Ovary (tissue), 10 donors: ENCODE measurements at places on chromosomes 4 and X. TPM values are rescaled to one million over a fixed set of nuclear protein-coding genes. Genes with fewer than 3 reads are reported as not detected.

- DNase-seq, result no peak
Measured at GRCh38 chr4:75745161-75745560, 20.8 kb downstream of the USO1 start.

DNA sequence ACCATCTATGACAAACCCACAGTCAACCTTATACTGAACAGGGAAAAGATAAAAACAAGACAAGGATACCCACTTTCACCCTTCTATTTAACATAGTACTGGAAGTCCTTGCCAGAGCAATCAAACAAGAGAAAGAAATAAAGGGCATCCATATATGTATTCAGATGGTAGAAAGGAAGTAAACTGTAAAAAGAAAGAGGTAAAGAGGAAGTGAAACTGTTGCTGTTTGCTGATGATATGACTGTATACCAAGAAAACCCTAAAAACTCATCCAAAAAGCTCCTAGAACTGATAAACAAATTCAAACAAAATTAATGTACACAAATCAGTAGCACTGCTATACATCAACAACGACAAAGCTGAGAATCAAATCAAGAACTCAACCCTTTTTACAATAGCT is 538.7 kb upstream of the PABPC4L start:
- DNase-seq, result no peak

The UGT2B17 gene
- total RNA-seq, result 0.24 TPM

The SMIM43 gene
- total RNA-seq, result 0.23 TPM

The BEX2 gene
- total RNA-seq, result 44.1 TPM

DNA sequence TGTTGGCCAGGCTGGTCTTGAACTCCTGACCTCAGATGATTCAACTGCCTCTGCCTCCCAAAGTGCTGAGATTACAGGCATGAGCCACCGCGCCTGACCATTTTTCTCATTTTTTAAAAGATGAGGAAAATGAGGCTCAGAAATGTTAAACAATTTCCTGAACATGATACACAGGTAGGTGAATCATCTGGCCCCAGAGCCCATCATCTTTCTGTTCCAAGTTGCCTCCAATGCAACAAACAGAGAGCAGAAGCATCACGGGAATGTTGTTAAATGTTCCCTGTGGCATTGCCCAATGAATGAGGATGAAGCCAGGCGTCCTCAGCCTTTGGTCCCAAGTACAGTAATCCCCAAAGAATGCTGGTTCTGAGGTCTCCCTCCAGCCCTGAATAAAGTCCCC is 31.3 kb upstream of the ANXA5 start:
- DNase-seq, result no peak

DNA sequence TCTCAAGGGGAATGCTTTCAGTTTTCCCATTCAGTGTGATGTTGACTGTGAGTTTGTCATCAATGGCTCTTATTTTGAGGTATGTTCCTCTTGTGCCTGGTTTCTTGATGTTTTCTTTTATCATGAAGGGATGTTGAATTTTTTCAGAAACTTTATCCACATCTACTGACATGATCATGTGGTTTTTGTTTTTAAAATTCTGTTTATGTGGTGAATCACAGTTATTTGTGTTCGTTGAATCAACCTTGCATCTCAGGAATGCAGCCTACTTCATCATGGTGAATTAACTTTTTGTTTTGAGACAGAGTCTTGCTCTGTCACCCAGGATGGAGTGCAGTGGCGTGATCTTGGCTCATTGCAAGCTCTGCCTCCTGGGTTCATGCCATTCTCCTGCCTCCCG is 263.1 kb upstream of the KLF3 start:
- DNase-seq, result no peak

The TMEM175 gene
- 19.7 TPM for total RNA-seq

GRCh38 chr4:129014566-129015509 is 78.5 kb downstream of the SCLT1 start:
- no peak for DNase-seq

The RHOH gene
- 0.56 TPM for total RNA-seq

DNA sequence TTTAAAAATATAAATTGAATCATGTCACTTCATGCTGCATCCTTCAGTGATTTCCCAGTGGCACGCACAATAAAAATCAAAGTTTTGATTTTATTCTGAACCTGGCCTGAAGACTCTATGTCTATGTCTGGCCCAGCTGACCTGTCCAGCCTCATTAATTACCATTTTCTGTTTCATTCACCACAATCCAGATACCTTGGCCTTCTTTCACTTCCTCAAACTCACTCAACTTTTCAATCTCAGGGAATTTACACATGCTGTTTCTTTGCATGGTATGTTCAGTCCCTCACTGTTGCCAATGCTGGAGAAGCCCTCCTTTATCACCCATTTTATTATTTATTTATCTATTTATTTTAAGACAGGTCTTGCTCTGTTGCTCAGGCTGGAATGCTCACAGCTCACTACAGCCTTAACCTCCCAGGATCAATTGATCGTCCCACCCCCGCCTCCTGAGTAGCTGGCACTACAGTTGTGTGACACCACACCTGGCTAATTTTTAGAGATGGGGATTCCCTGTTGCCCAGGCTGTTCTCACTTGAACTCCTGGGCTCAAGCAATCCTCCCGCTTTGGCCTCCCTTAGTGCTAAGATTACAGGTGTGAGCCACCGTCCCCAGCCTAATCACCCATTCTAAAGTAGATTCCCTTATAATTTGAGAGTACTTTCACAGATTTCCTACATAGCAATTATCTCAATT is 43.1 kb downstream of the ZGRF1 start:
- DNase-seq, result no peak

The TLR10 gene
- total RNA-seq, result 0.30 TPM

- DNase-seq, result no peak
Measured at GRCh38 chr4:149910177-149910576, 94.5 kb upstream of the IQCM start.

- no peak for DNase-seq
Measured at GRCh38 chrX:4710618-4711433, 997.4 kb upstream of the PRKX start.

- no peak for DNase-seq
Measured at GRCh38 chr4:173177232-173177631, 8.6 kb downstream of the GALNT7 start.

The SHROOM4 gene
- total RNA-seq, result 3.1 TPM

- no peak for DNase-seq
Measured at GRCh38 chr4:185885075-185885474, 73.1 kb upstream of the SORBS2 start.

DNA sequence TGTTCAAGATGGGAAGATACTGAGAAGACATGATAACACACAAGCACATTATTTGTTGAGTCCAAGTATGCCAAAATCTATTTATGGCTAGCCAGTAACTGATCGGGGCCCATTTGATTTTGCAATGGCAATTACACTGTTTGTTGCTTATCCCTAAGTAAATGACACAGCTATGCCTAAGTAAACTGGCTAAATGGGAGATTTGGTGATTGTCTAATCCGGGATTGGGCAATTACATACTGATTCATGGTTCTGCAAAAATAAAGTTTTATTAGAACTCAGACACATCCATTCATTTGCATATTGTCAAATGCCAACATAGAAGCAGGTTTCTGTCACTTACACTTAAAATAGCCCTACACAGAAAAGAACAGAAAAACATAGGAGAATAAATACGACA is 140.2 kb upstream of the TBL1X start:
- DNase-seq, result no peak

DNA sequence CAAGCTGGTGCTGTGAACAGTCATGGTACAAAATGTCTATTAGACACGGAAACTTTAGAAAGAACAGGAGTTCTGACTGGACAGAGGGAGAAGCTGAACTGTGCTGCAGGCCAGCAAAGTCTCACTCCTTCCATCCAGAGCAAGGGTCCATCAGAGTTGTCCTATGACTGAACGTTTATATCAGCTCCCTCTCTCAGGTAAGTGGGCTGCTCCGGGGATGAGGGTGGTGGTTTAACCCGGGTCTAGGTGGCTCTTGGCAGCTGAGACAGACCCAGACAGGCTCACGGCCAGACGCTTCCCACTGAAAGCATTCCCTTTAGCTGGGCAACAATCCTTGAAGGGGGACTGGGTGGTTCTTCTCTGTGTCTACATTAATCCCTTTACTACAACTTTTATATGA is 385.0 kb upstream of the SMIM31 start:
- no peak for DNase-seq

DNA sequence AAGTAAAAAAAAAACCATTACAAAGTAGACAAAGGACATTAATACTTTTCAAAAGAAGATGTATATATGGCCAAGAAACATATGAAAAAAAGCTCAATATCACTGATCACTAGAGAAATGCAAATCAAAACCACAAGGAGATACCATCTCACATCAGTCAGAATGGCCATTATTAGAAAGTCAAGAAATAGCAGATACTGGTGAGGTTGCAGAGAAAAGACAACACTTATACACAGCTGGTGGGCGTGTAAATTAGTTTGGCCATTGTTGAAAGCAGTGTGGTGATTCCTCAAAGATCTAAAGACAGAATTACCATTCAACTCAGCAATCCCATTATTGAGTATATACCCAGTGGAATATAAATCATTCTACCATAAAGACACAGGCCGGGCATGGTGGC is 39.3 kb downstream of the TASL start:
- no peak for DNase-seq

GRCh38 chrX:17397074-17397473 is 22.1 kb downstream of the NHS start:
- no peak for DNase-seq

- DNase-seq, result no peak
Measured at GRCh38 chrX:132940727-132941327, 17.6 kb downstream of the HS6ST2 start.

The SH2D1A gene
- total RNA-seq, result not detected

The MAGEA11 gene
- not detected for total RNA-seq

DNA sequence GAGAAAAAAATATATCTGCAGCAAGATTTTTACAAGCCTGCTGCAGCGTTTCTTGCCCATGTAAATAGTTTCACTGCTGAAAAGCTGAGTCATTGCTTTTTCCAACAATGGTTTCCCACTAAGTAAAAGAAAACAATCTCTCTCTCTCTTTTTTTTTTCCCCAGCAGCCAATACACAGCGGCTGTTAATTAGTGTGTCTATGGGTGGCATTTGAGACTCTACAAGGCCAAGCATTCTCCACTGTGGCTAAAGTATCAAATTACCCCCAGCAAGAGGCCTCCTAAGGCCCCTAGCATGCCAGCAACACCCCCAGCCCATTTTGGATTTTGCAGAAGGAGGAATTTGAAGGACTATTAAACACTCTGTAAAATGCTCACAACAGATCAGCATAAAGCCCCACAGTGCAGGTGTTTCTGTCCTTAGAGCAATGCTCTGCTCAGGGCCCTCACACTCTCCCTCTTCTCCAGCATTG is 837.4 kb downstream of the TRIML1 start:
- no peak for DNase-seq

DNA sequence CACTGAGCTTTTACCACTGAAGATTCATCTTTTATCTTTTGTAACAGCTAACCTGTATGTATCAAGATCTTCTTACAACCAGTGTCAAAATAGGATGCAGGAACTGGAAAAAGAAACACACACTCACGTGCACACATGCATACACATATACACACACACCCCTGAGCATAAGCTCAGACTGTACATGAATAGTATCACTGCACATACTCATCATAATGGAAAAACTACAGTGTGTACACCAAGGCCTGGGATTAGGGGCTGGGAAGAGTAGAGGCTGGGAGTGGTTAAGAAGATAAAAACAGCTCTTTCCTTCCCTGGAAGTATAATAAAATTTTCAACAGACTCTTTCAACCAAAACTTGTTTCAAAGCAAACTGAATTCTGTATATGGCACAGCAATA is 73.4 kb downstream of the RELL1 start:
- no peak for DNase-seq

The ATP8A1 gene
- total RNA-seq, result 73.2 TPM

GRCh38 chr4:56540826-56541225 is 35.2 kb downstream of the ARL9 start:
- DNase-seq, result no peak

The PCDH10 gene
- total RNA-seq, result 6.4 TPM

The SUPT20HL2 gene
- not detected for total RNA-seq

The EMCN gene
- 8.5 TPM for total RNA-seq

The FHDC1 gene
- 0.36 TPM for total RNA-seq

DNA sequence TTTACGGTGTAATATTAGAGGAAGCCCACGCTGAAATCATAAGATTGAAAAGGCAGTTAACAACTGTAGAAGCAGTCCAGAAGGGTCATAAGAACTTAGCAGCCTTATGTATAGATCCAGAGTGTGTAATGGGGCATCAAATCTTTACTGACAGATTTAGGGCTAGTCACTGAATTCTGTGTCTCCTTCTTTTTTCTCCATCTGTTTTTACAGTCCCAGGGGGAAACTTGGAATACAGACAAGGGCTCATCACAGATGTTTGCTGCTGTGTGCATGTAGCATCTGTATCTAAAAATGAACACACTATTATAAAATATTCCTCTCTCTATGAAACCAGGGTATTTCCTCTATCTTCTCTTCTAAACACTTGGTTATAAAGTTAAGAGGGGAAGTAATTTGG is 43.9 kb downstream of the CYSLTR1 start:
- DNase-seq, result no peak

GRCh38 chrX:110159235-110159634 is 156.3 kb downstream of the TMEM164 start:
- no peak for DNase-seq

- DNase-seq, result no peak
Measured at GRCh38 chrX:50691820-50692219, 122.2 kb downstream of the SHROOM4 start.

DNA sequence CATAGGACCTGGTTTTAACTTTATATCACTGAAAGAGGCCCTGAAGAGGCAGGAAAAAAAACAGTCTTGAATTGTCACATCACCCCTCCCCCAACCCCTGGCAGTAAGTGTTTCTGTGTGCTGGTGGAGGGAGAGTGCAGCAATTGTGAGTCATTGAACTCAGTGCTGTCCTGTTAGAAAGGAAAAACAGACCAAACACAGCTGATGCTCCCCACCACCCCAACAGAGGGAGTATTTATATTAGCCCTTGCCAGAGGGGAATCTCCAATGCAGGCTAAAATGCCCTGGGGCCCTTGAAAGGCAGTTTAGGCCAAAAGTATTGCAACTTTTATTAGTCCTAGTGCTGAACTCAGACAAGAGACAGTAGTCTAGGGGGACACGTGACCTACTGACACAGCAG is 197.8 kb upstream of the AGTR2 start:
- DNase-seq, result no peak

The GPAT3 gene
- 14.9 TPM for total RNA-seq

DNA sequence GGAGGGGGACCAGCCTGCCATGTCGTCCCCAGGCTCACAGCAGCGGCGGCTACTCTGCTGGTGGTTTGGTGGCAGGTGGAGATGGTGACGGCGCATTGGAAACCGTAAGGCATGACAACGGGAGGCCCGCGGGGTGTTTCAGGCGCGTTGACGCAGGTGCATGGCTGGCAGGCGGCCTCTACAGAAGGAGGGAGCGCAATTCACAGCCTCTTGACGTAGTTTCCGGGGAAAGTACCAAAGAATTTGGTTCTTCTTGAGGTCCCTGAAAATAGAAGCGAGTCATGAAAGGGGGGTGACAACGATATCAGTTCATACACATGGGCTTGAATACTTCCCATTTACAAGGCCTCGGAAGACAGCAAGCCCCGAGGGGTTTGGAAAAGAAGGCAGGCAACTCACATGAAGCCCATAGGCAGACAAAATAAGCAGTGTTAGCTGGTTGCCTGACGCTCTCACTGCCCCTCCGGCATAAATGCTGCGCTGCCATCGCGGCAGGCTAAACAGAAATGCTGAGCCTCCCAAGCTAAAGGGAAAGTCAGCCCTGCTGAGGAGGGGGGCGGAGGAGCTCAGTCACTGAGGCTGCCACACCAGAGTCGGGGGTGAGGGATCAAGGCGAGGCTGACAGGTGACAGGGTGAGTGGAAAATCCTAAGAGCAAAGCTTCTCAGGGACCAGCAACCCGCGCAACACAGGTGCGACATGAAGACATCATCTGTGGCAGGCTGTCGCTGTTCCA is 52.3 kb upstream of the PDLIM3 start:
- no peak for DNase-seq
